ENCODE measurements at places on chromosomes 5 and 9.

- no peak for DNase-seq
Measured at GRCh38 chr5:76960004-76960625, 7.3 kb downstream of the CRHBP start.

DNA sequence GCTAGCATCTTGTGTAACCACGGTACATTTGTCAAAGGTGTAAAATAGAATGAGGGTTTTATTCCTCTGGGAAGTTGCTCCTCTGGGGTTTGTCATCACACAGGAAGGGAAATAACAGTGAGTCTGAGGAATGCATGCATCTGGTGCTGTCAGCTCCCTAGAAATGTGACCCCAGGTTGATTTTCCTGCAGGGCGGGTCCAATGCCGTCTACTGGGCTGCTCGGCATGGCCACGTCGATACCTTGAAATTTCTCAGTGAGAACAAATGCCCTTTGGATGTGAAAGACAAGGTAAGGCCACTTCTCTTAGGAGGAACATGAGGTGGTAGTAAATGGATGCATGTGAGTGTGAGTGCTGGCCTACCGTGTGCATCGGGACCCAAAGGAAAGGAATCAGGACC, 78.8 kb upstream of the CTSL start:
- no peak for DNase-seq

DNA sequence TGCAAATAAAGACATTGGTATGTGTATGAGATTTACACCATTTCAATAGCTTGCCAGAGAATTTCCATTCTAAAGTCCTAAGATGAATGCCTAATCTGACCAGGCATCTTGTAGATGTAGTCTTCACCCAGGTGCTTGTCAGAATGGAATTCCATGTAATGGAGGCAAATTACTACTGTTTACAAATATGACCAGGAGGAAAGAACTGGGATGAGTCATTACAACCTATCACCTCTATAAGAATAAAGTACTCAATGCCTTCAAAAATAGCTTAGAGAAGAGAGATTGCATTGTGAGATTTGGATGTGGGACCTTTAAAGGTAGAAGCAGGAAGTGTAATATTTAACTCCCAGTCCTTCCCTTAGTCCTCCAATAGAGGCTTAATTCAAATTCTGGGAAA, 507.0 kb upstream of the PTGER4 start:
- no peak for DNase-seq

DNA sequence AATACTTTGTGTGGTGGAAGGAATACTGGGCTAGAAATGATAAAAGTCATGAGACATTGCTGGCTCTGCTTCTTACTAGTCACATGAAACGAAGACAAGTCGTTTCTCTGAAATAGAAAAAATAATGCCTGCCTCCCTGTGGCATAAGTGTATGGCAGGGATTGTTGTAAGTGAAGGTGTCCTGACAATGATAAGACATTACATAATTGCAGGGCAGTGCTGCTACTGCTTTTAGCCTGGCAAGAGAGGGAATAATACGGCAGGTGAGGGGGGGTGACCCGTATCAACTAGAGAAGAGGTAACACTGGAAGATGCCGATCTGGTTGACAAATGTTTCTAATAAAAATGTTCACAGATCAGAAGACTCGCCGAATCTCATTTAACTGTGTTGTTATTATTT, 314.3 kb downstream of the KIAA0825 start:
- DNase-seq: no peak

DNA sequence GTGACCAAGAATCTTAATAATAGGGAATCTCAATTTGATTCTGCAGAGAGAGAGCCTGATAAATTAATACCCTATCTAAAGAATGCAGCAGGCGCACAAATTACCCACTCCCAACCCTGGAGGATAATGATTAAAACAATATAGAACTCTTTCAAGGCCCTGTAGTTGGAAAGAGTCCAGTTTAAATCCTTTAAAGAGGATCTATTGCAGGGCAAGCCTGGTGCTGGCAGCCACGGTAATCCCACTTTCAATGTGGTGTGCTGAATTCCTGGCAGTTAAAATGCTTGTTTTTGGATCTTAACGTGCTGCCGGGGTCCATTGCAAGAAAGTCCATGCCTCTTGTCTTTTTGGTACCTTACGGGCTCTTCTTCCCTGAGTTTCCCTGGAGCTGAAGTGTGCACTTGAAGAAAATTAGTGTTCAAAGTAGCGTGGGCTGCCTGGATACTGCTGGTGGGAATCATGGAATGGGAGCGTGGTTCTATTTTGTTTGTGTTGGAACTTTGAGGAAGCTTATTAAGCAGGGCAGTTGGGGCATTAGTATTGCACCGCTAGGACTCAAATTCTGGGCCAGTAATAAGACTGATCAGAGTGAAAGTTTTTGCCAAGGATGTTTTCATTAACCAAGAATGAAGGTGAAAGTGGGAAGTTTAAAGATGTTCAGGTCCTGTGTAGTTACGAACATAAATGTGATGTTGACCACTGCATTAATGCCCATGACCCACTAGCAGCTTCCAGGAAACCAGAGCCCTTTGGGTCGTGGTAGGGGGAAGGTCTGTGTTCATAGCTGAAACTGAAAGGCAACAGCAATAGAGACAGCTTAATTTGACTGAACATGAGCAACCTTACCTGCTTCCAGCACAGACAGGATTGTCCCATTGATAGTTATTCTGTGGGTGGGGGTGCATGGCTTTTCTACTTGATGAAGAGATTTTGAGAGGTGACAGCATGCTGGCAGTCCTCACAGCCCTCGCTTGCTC, 20.8 kb downstream of the MARCHF6 start:
- no peak for DNase-seq

GRCh38 chr5:176432707-176433106, 15.5 kb upstream of the FAF2 start:
- no peak for DNase-seq

DNA sequence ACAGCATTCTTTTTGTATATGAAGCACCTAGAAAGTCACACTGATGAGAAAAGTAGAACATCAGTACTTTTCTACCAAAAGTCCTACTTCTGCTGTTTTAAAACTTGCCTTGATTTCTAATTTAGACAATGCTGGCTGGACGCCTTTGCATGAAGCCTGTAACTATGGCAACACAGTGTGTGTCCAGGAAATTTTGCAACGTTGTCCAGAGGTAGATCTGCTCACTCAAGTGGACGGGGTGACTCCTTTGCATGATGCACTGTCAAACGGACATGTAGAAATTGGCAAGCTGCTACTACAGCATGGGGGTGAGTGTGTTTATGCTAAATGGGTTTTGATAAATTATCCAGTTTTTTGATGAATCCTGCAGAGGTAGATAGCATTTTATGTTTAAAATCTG, 73.5 kb downstream of the SLF1 start:
- no peak for DNase-seq

DNA sequence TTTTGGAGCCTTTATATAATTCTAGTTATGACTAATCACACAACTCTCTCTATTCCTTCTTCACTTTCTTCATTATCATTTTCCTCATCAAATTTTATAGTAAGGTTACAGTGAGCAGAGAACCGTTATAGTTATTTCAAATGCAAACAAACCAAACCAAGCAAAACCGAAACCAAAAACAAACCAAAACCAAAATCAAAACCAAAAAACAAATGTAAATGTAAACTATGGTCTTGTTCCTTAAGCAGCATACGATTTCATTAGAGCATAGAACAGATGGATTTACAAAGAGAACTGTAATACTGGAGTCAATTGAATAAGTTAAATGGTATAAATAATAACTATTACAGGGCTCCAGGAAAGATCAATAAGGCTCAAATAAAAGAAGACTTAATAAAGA, 447.1 kb downstream of the LRRC70 start:
- DNase-seq: no peak

DNA sequence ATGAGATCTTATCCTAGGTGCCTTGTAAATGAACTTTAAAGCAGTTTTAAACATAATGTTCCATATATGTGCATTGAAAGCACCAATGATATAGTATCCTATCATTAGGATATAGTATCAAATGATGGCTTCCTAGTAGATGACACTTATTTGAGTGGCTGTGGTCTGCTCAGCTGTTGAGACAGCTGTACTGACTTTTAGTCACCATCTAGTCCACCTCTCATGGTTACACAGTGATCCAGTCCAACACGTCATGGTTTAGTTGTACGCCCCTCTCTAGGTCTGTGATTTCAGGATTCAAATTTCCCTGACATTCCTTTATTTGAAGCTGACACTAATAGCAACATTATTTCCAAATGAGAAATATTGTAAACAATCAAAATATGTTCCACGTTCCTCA, 127.3 kb upstream of the TUT7 start:
- no peak for DNase-seq

- no peak for DNase-seq
Measured at GRCh38 chr5:143509758-143510221, 106.3 kb upstream of the NR3C1 start.

- no peak for DNase-seq
Measured at GRCh38 chr9:71984403-71984802, 73.0 kb downstream of the C9orf85 start.

- DNase-seq: no peak
Measured at GRCh38 chr5:178588769-178589168, 1.4 kb downstream of the COL23A1 start.

DNA sequence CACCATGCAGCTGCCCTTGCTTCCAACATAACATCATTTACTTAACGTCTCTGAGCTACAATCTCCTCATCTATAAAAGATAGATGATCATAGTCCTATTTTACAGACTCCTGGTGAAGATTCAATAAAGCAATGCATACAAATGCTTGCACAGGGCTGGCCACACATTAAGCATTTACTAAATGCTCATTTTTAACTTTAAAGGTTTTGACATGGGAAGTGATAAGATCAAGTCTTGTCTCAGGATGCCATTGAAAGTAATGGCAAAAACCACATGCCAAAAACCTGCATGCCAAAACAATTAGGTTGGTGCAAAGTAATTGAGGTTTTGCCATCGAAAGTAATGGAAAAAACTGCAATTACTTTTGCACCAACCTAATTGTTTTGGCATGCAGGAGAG, 181.2 kb upstream of the ADRA1B start:
- DNase-seq: no peak

DNA sequence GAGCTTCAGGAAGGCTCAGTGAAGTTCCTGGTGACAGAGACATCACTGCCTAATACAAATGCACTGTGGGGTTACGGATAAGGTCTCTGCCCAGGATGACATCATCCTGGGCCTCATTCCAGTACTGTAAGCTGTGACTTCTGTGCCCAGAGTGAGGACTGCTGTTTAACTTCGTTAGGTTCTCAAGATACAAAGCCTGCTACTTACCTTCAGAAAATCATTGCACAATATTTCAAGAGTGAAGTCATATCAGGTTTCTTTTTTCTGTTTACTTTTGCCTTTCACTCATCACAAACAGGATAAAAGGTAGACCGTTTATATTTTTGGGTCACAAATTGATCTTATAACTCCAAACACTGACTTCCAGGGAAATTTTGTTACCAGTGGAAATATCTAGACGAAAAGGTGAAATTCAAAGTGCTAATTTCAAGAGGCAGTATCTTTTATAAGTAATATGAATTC, 241.2 kb downstream of the PIK3R1 start:
- no peak for DNase-seq

DNA sequence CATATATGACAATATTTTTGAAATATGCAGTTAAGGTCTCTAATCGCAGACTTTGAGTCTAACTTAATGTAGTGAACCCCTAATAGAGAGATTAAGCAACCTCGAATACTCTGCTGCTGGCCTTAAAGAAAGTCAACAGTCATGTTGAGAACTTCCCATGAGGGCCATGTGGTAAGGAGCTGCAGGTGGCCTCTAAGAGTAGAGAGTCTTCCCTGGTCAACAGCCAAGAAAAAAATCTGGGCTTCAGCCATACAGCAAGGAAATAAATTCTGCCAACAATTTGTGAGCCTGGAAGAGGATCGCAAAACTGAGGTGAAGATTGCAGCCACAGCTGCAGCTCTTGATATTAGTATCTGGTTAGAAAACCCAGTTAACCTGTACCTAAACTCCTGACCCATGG, 935.2 kb upstream of the TYRP1 start:
- no peak for DNase-seq

DNA sequence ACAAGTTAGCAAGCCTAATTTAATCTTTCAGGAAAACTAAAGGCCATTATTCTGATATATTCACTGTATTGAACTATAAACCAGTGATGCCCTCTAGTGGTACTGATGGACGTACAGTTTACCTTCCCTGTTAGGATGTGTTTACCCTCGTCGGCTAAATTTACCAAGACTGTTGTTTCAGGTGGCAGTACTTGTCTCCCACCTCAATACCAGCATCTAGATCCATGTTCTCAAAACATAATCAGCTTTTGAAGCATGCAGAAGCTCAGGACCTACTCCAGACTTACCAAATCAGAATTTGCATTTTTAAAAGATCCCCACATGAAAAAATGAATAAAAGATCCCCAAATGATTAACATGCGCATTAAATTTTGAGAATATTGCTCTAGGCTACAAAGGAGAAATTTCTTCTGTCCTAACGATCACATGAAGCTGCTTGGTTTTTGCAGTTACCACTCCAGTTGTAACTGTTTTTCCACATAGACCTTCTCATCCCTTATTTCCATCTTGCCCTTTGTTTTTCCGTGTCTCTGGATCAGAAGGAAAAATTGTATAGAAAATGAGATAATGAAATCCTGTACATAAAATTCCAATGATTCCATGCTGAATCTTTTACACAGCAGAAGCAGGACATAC, 3.2 kb upstream of the BAAT start:
- DNase-seq: no peak

DNA sequence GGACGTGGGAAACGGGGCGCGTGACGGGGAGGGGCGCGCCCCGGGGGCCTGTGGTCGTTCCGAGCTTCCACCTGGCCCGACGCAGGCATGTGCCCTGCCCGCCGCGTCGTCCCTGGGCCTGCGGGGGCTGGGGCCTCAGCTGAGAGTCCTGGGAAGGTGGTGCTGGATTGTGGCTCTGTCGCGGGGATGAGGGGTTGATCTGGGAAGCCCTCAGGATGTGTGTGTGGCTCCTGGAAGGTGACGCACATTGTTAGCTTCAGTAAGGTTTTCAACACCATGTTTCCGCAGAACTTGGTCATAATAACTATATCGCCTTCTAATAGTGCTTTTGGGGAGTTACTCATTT, 589.1 kb downstream of the MTRR start:
- no peak for DNase-seq

GRCh38 chr9:109129470-109130197, 9.9 kb upstream of the TMEM245 start:
- no peak for DNase-seq

GRCh38 chr5:147190331-147190730, 44.5 kb upstream of the STK32A start:
- no peak for DNase-seq

All from activated effector memory CD4-positive, alpha-beta T cell treated with Interleukin-2 at 50 U/mL for 16 hours (primary cell).